ENCODE measurements at places on chromosomes 5 and 9.

GRCh38 chr9:100082782-100083181 is 16.0 kb downstream of the ERP44 start:
- peak; percentile 54 for DNase-seq

GRCh38 chr5:92428415-92428814 is 1045.3 kb upstream of the ARRDC3 start:
- no peak for DNase-seq

DNA sequence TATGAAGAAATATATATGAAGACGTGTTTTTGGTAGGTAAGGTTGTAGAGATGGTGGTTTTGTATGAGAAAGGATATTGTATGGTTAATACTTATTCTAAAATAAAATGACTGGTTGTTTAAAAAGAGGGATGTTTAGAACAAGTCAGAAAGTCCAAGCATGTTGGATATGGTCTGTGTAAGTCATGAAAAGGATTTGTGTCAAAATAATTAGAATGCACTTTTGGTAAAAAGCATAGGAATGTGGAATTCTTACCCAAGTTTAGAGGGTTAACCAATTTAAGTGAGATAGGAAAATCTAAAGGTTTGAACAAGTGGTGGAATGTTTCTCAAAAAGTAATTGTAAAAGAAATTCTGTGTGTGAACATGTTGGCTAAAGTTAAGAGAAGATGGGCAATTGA is 1556.5 kb upstream of the C9orf72 start:
- no peak for DNase-seq

DNA sequence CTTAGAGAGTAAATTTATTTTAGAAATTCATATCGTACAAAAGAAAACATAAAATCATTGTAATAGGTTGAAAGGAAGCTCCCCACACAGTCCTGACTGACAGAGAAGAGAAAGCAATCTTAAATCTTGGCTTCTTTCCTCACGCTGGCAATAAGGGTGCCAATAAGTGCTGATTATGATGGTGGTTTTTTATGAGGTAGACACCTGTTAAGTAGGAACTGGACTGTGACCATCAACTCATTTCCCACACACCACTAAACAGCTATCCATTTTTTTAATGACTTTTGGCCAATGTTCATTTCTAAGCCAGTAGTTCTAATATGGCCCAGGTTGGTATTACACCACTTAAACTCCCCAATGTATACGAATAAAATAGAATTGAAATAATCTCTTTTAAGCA is 893.5 kb upstream of the NUDT12 start:
- no peak for DNase-seq

- no peak for DNase-seq
These were observed 79.2 kb downstream of the MEGF10 start for GRCh38 chr5:127369796-127370195.

- no peak for DNase-seq
These were observed 983.8 kb downstream of the CDH9 start for GRCh38 chr5:26054594-26054993.

DNA sequence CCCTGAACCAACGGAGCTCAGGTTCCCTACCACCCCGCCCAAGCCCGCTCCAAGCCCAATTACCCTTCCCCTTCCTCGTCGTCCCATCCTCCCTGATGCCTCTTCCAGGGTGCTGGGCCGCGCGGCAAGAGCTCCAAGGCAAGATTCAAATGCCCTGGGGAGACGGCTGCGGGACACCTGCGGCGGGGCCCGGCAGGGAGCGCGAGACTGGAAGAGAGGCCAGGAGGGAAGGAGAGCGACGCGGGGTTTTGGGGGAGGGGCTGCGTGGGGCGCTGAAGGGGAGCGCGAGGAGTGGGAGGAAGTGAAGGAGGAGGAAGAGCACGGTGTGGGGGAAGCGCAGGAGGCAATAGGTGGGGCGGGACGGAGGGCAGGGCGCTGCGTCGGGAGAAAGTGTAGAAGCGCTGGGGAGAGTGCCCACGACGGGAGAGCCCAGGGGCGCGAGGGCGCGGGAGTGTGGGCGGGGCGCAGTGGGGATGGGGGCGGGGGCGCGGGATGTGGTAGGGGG is 975 bp upstream of the NXNL2 start:
- DNase-seq, result peak; percentile 36

DNA sequence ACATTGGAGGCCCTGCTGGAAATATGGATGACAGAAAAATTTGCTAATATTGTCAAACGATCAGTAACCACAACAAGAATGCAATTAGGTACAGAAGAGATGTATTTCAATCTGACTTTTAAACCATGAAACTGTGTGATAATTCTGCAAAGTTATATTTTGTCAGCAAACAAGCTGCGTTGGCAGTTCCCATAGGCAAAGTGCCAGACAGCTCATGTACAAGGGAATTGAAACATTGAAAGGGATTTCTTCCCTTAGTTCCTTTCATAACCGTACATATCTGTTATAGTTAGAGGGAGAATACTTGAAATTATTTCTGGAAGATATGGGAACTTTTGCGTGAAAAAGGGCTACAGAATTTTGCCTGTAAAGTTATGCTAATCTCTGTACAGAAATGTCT is 419.4 kb upstream of the PTGER4 start:
- no peak for DNase-seq

- no peak for DNase-seq
These were observed 106.4 kb upstream of the DHFR start for GRCh38 chr5:80761176-80761575.

DNA sequence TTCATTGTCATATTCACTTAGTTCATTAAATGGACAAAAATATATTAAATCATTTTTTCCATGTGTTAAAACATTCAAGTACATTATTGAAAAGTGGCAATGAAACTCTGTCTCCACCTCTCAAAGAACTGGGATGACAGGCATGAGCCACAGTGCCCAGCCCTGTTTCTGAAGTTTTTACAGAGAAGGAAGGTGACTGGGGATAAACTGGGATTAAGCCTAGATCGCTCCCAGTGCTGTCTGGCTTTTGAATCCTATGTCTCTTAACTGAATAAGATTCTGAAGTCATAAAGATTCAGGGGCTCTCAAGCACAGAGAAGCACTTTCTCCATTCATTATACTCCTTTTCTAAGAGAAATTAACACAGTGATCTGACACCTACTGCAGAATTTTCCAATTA is 88.3 kb downstream of the SLC38A9 start:
- no peak for DNase-seq

DNA sequence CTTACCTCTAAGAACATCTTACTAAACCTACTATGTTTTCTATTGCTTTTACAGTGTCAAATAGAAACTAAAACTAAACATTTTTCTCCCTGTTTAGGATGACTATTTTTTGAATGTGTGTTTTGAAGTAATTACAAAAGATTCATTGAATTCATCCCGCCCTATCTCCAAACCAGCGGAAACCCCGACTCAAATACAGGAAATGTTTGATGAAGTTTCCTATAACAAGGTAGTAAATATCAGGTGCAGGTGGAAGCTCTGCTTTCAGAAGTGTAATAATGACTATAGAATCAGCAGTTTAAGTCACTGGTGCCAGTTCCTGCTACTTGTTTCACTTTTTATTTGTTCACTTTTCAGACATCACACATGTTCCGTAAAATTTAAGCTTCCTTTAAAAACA is 20.0 kb downstream of the ERAP2 start:
- DNase-seq, result no peak

- peak; percentile 21 for DNase-seq
These were observed 92.9 kb downstream of the GLDC start for GRCh38 chr9:6552498-6553121.

GRCh38 chr5:144102979-144103378 is 67.5 kb downstream of the YIPF5 start:
- DNase-seq, result no peak

GRCh38 chr5:134455466-134455865 is 43.8 kb upstream of the CDKN2AIPNL start:
- DNase-seq, result no peak

- no peak for DNase-seq
These were observed 38.1 kb upstream of the ISL1 start for GRCh38 chr5:51345106-51345505.

- no peak for DNase-seq
These were observed 34.1 kb downstream of the NEK6 start for GRCh38 chr9:124291801-124292396.

GRCh38 chr5:142813220-142813619 is 43.0 kb downstream of the ARHGAP26 start:
- DNase-seq, result no peak

DNA sequence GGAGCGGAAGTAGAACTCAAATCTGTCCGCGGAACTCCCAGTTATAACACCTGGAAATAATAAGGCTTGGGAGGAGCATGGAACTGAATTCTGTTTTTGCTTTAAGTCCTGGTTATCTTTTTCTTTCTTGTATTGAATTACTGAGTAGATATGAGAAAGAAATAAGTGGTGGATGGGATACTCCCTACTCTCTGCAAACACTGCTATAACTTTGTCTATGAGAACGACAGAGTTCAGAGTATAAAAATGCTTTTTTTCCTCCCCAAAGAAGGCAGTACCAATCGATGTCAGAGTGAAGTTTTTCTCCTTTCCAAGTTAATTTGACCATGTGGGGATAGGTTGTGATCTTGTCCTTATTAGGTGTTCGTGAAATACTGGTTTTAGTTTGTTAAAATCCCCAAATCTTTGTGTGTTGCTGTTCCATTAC is 1.2 kb downstream of the RIC1 start:
- DNase-seq, result peak; percentile 21

DNA sequence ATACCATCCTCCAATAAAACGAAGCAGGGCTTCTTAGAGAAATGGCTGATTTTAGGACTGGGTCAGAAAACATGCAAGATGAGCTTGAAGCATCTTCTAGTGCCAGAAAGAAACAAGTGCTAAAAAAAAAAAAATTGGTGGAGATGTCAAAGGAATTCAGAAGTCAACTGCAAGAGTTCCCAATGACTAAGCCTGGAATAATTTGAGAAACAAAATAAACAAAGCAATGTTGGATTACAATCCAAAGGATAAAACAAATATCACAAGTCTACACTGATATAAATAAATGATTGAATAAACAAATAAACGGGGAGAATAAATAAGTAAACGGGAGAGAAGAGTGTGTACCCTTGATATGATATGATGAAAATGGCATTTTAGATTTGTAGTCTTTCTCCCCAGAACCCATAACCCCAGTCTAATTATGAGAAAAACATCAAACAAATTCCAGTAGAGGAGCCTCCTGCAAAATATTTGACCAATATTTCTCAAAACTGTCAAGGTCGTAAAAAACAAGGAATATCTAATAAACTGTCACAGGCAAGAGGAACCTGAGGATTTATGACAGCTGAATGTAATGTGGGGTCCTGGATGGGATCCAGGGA is 63.5 kb upstream of the CCL21 start:
- DNase-seq, result no peak

DNA sequence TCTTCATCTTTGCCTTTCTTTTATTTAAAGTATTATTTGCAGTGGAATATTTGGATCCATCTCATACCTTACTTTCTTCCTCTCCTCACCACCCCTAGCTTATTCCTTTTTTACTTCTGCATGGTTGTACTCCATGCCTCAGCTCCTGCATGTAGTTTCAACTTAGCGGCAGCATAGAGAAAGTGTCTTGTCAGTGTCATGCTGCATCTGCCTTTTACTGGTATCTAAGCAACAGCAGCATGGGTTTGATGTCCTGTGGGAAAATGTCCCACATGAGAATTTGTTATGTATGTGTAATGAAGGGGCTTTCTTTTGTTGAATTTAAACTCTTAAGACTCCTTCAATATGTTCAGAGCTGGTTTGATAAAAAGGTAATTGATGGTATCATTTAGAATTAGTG is 20.6 kb downstream of the TCERG1 start:
- DNase-seq, result no peak

GRCh38 chr9:127382541-127382940 is 14.4 kb upstream of the SLC2A8 start:
- DNase-seq, result no peak

GRCh38 chr5:32735512-32735911 is 24.4 kb downstream of the NPR3 start:
- DNase-seq, result no peak

DNA sequence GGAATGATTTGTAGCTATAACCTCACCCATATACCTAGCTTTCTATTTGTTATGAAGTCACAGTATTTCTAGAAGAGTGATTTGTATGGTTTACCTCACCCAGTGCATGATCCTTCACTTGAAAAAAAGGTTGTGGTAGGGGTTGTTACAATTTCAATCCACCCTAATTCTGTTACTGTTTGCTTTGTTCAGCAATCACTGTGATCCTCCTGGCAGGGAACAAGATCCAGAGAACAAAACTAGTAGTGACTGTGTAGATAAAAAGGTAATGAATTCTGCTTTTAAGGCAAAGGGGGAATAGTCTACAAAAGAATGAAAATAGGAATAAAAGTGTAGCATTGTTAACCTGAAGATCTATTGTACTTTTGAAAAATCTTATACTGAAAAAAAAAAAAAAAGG is 191.3 kb upstream of the SH3GL2 start:
- DNase-seq, result no peak

GRCh38 chr5:74037321-74037720 is 411.3 kb downstream of the ARHGEF28 start:
- no peak for DNase-seq

- DNase-seq, result no peak
These were observed 353.9 kb upstream of the MEF2C start for GRCh38 chr5:89236900-89237299.

DNA sequence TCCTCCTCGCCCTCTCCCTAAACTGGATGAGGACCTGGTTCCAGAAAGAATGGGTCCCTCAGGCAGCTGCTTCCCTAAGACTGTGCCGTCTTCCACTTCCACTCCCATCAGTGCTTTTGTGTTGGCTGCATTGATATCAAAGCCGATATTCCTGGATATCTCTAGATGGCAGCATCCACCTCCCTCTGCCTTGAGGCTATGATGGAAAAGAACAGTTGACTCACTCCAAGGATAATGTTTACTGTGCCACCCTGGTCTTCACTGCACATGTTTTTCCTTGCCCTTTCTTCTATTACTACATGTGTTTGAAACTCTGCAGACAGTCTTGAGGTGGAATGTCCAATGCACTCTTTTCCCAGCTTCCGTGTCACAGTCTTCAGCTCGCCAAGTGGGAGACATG is 211.6 kb downstream of the MAST4 start:
- DNase-seq, result peak; percentile 71

DNA sequence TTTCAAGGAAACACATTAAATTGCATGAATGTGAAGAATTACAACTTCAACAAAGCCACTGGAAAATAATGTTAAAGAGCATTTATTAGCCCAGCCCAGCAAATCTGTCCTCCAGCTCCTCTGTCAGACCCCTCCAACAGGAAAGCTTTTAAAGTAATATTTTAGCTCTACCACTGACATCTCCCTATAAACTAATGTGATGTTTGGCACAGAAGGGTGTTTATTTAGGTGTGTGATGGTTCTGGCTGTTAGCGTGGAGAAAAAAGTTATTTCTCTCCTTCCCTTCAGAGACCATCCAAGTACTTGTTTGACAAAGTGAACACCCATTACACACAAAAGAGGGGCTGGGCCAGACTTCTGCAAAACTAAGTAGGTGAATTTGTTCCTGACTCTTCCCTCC is 111.9 kb upstream of the TARS1 start:
- no peak for DNase-seq
